ENCODE measurements at places on chromosomes 7 and 10.

DNA sequence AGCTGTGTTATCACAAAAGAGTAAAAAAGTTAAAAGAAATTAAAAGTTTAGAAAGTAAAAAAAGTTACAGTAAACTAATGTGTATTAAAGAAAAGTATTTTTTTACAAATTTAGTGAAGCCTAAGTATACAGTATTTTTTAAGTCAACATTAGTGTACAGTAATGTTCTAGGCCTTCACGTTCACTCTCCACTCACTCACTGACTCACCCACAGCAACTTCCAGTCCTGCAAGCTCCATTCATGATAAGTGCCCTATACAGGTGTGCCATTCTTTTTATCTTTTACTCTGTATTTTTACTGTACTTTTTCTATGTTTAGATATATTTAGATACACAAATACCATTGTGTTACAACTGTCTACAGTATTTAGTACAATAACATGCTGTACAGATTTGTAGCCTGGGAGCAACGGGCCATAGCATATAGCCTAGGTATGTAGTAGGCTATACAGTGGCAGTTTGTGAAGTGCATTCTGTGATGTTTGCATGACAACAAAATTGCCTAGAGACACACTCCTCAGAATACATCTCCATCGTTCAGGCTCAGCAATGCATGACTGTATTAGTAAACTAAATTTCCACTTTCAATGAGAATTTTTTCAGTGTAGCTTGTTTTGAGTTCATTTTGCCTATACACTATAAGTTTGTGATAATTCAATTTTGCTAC lies 539.9 kb upstream of the C7orf33 start:
- no peak for DNase-seq

- DNase-seq = no peak
Measured at GRCh38 chr10:93601146-93601773, at the start of gene RBP4. Gene RBP4 (minus strand): TSS chr10:93601235. CDS start chr10:93601028, 207 bp downstream.

DNA sequence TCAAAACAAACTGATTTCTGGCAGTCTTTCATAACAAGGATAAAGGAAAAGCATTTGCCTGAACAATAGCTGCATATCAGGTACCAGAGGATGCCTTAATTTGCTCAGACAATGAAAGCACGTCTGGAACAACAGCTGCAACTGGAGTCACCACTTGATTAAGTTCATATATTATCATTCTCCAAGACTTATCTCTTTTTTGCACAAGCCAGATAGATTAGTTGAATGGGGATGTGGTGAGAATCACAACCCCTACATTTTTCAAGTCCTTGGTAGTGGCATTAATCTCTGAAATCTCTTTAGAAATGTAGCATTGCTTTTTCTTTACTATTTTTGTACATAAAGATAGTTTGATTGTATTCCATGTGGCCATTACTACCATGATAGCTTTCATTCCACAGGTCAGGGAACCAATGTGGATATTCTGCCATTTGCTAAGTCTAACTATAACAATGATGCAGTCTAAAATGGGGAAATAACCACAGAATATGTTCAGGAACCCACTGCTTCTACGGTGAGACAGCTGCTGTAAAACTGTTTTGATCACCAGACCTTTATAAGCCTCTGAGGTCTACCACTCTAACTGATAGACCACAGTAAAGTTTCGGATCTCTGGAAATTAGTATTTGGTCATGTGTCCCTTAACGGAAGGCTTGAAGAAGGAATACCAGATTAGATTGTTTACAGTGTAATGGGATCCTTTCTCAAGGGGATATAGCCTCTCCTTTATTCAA lies 1176.2 kb downstream of the DNAJB9 start:
- DNase-seq = no peak

DNA sequence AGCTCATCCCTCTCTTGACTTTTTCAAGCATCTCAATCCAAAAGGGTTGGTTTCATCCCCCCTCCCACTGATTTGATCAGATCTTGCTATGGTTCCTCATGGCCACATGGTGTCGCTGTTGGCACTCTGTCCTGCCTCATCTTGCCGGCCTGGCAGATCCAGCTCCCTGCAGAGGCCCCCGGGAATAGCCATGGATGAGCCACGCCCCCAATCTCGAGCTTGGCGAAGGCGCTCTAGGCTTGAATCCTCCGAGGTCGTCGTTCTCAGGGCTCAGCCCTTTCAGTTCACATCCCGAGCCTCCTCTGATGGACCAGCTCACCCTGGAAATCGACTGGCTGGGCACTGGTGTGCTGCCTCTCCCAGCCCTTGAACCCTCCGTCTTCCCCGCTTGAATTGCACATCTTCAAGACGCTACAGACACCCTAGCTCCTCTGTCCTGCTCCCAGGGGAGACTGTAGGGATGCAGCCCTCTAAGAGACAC lies 628.7 kb downstream of the TYW1 start:
- peak; percentile 44 for DNase-seq

DNA sequence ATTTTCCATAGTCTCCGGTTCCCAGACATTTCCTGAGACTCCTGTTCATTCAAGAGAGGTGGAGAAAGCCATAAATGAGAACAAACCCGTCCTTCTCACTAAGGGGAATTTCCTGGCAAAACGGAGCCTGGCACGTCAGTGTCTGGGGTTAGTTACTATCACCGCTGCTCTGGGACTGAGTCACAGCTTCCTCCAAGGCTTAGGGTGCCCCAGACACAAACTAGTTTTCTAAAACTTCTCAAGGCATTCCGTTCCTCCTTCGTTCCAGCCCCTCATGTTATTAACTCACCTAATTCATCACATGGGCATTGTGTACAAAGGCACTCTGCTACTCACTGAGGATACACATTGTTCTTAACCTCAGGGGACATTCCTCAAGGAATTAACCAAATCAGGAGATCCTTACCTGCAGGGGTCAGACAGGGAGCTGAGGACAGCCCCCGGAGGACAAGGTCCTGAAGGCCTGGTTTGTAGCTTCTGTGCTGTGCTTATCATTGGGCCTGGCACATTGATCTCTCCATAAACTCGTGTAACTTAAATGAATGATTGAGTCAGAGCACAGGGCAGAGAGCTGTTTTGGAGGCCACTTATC lies 103.0 kb upstream of the KLF6 start:
- DNase-seq = no peak

GRCh38 chr7:27183682-27184336 lies 1.2 kb downstream of the HOXA11 start:
- no peak for DNase-seq

GRCh38 chr10:80455461-80456349 lies 1.6 kb downstream of the TSPAN14 start:
- no peak for DNase-seq

- DNase-seq = no peak
Measured at GRCh38 chr10:125783957-125784356, 8.3 kb upstream of the MMP21 start.

GRCh38 chr7:41933427-41933826 lies 230.5 kb upstream of the INHBA start:
- no peak for DNase-seq

DNA sequence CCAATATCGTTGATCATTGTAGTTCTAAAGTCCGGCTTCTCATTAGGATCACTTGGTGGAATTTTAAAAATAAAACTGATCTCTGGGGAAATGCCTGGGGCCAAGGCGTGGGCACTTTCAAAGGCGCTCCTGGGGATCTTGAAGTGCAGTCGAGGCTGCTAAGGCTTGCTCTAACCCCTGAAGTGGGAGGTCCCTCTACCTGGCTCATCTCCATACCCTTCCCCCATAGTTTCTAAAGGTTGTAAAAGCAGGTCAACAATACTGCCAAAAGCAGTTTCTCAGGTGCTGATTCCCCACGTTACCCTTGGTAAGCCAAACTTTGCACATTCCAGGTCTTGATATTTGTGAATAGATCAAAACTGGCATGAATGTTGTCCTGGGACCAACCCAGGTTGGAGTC lies 79.0 kb upstream of the SP8 start:
- no peak for DNase-seq

GRCh38 chr7:91852263-91852741 lies 28.2 kb downstream of the MTERF1 start:
- DNase-seq = no peak

DNA sequence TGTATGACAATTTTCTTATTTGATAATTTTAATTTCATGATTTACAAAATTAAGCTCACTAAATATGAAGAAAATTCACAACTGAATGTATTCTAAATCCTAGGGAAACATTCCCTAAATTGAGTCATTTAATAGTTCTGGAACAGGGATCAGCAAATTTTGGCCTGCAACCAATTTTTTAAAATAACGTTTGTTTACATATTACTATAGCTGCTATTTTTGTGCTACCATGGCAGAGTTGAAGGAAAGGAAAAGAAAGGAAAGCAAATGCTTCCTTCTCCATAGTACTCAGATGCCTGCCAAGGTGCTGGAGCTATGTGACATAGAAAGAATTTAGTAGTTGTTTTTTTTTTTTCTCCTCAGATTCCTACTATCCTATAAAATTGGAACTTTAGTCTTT lies 1307.7 kb upstream of the LRRTM3 start:
- no peak for DNase-seq

GRCh38 chr7:137313201-137313600 lies 30.3 kb downstream of the PTN start:
- DNase-seq = no peak

- DNase-seq = no peak
Measured at GRCh38 chr7:33578881-33579672, 326.3 kb upstream of the BMPER start.

DNA sequence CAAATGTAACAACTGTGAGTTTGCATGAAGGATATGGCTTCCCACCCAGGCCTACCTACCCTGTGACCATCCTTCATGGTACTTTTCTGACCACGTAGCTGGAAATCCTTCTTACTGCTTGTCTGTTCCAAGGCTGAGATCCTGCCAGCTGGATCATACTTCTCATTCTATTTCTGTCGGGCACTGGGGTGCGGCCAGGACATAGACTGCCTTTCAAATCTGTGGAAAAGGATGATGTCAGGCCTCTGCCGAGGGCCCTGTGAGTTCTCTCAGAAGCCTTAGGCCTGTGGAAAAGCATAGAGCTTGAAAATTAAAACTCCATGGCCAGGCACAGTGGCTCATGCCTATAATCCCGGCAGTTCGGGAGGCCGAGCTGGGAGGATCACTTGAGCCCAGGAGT lies 10.0 kb downstream of the VWC2 start:
- no peak for DNase-seq

- no peak for DNase-seq
Measured at GRCh38 chr10:50919010-50919409, 33.6 kb upstream of the A1CF start.

DNA sequence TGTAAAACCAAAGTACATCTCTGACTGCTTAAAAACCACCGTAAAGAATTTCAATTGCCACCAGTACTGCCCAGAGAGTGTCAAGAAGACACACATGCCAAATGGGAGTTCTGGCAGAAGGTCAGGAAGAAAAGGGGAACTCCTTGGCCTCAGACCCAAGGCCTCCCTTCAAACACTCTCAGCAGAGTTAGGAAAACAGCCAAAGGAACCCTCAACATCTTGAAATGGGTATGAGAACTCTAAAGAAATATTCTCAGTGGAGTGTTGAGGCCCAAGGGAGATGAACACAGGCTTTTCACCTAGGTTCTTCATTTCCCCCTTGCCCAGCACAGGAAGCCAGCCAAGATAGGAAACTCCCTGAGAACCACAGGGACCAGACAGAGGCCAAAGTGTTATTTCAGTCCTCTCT lies 96.1 kb upstream of the ASAH2 start:
- no peak for DNase-seq

Data from NCI-H510A (cell line).